Femur (tissue), 1 donor: ENCODE measurements at places on chromosomes 7 and 10.

- no peak for DNase-seq
Measured at GRCh38 chr10:121133901-121134300, 282.7 kb downstream of the WDR11 start.

DNA sequence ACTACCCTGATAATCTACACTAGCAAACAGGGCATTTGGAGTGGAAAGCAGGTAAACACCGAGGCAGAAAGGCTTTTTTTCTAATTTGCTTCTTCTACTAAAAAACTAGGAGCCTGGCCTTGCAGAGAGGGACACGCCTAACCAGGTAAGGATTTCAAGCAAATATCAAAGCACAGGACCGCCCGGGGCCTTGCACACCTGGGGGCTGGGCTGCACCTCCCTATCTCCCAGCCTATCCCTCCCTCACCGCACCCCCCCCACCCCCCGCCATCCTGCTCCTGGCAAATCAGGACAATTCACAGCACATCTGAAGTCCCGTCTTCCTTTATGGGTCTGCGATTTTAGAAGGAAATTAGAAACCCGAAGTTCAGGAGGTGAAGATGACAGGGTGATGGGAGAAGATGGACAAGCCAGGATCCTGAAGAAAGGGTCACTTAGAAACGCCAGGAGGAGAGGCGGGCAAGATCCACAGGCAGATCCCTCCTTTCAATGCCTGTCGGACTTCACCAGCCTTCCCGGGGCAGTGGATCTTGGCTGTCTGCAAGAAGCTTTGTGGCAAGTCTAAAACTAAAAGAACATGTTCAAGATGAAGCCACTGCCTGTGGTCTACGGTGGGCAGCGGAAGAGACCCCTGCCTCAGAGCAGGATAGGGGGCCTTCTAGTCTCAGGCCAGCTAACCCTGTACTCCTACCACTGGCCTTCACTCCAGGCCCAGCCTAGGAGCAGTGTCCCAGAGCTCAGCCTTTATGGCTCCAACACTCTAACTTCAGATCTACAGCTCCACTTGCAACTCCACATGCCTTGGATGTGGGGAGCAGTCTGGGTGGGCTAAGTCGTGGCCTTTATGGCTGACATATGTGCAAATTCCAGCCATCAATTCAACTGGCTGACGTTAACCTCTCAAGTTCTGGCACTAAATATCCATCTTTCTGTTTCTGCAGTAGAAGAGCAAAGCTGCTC lies 43.9 kb downstream of the TNS3 start:
- peak; percentile 70 for DNase-seq

DNA sequence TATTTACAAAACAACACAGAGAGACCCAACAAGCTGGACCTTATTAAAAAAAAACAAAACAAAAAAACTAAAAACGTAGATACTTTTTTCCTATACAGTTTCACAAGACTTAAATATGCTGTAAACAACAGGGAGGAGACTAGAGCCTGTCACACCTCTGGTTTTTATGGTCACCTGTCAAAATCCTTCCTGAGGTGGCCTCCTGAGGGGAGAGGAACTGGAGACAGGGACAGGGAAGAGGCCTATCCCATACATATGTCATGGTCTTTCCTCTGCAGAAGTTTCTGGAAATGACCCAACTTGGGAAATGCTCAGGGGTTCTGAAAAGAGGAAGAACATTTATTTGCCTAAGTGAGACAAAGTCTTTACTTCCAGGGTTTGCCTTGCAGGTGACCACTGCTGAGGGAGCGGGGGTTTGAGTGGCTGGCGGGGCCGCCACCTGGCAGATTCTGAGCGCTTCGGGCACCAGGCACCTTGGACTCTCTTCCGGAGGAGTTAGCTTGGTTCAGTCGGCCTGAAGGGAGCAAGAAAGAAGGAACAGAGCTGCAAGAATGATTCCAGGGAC lies 18.3 kb downstream of the CPA1 start:
- no peak for DNase-seq

GRCh38 chr10:71278691-71279588 lies 40.1 kb upstream of the SLC29A3 start:
- no peak for DNase-seq

- peak; percentile 5 for DNase-seq
Measured at GRCh38 chr10:554182-554848, 135.2 kb downstream of the DIP2C start.

DNA sequence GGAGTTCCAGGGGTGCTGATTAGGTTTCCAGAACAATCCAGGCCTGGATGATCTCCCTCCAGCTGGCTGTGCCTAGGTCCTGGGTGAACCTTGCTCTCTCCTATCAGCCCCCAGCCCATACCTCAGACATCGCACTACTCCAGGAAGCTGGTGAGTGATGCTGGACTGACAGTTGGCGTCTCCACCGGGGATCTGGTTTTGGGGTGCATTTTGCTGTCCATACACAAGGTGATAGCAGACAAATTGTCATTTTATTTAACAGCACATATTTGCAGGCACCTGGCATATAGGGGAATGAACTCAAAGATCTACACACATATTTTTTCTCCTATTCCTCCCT lies 601.2 kb downstream of the LRMDA start:
- no peak for DNase-seq

DNA sequence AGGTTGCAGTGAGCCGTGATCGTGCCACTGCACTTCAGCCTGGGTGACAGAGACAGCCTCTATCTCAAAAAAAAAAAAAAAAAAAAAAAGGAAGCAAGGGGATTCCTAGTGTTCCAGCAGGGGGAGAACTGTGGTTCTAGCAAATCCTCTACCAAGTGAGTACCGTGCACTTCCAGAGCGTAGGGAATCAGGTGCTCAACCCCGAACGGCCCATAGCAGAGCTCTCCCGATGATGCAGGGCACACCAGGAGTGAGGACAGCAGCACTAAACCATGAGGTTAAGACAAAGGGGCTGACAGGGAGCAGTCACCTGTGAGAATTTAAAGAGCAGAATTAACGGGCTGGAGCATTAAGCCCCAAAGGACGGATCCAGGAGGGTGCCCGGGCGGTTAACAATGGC lies 173.6 kb downstream of the PTPRN2 start:
- no peak for DNase-seq

- DNase-seq = no peak
Measured at GRCh38 chr10:59434463-59435321, 72.3 kb upstream of the FAM13C start.

DNA sequence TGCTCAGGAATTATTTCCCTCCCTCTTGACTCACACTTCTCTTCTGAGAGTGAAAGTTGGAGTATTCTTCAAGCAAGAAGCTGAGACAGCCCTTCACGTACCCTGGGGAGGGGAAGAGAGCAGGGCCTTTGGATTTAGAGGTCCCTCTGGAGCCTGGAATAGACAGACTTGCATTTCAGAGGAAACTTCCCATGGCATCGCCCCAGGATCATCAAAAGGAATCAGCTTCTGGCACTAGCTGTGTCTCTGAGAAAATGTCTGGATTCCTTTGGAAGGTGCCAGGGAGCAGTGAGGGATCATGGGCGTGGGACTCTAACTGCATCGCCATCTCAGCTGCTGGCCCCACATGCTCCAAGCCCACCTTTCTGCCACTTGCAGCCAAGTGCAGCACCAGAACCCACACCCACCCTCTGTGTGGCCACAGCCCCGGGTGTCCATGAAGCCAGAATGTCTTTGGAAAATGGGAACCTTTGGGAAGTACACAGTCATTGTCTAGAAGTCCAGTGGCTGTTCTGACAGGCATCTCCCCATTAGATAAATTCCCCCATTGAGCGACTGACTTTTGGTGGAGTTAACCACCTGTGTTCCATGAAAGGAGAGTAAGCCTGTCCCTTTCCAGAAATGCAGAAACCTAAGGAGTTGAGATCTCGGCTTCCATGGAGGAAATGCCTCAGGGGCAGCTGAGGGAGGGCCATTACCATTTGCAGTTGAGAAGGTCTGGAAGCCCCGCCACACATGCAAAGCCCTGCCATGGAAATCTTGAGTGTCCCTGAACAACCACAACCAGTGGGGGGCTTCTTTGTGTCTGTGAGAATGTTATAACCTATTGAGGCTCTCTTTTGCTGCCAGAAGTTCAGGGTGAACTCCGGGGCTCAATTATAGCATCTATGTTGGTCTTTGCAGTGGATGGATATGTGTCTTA lies 57.8 kb upstream of the GDF10 start:
- DNase-seq = peak; percentile 15

DNA sequence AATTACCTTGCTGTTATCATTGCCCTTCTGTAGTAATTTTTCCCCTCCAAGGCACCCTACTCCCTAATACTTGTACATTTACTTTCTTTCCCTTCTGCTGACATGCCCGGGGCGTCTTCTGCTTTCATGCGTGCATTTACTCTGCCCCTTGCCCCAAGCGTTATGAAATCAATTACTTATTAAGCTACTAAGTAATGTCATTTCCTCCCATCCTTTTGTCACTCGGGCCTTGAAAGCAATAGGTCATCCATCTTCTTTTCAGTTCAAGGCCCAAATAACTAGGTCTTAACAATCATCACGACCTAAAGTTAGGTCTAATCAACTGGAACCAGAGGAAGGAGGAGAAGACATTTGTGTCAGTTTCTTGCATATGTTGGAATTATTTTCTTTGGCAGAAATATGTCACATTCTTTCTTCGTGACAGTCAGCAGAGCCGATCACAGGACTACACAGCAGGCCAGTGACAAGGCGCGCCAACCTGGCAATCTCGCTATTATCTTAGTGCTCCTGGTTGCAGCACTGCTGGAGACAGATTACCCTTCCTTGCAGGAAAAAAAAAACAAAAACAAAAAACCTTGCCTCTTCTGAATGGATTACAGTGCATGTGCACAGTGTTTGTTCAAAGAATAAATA lies 179.2 kb downstream of the RELN start:
- no peak for DNase-seq

DNA sequence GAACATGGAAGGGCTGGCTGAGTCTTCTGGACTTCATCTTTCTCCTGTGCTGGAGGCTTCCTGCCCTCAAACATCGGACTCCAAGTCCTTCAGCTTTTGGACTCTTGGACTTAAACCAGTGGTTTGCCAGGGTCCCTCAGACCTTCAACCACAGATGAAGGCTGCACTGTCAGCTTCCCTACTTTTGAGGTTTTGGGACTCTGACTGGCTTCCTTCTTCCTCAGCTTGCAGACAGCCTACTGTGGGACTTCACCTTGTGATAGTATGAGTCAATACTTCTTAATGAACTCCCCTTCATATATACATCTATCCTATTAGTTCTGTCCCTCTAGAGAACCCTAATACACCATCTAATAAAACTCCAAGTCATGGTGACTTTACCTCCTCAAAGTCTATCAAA lies 4.0 kb upstream of the CLEC5A start:
- no peak for DNase-seq

DNA sequence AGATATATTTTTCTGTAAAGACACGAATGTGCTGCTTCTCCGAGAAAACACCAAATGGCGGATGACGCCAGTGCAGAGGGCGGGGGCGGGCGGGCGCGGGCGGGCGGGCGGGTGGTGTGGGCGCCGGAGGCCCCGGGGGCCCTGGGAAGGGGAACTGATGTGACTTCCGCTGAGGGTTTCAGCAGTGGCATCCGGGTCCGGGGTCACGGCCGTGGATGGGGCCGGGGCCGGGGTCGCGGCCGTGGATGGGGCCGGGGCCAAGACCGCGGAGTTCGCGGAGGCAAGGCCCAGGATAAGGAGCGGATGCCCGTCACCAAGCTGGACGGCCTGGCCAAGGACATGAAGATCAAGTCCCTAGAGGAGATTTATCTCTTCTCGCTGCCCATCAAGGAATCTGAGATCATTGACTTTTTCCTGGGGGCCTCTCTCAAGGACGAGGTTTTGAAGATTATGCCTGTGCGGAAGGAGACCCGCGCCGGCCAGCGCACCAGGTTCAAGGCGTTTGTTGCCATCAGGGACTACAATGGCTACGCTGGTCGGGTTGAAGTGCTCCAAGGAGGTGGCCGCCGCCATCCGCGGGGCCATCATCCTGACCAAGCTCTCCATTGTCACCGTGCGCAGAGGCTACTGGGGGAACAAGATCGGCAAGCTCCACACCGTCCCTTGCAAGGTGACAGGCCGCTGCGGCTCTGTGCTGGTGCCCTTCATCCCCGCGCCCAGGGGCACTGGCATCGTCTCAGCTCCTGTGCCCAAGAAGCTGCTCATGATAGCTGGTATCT lies 20.3 kb upstream of the IGF2BP3 start:
- peak; percentile 85 for DNase-seq

GRCh38 chr7:31466036-31466435 lies 47.9 kb upstream of the ITPRID1 start:
- no peak for DNase-seq

- DNase-seq = no peak
Measured at GRCh38 chr7:124679586-124680225, 85.9 kb downstream of the GPR37 start.

DNA sequence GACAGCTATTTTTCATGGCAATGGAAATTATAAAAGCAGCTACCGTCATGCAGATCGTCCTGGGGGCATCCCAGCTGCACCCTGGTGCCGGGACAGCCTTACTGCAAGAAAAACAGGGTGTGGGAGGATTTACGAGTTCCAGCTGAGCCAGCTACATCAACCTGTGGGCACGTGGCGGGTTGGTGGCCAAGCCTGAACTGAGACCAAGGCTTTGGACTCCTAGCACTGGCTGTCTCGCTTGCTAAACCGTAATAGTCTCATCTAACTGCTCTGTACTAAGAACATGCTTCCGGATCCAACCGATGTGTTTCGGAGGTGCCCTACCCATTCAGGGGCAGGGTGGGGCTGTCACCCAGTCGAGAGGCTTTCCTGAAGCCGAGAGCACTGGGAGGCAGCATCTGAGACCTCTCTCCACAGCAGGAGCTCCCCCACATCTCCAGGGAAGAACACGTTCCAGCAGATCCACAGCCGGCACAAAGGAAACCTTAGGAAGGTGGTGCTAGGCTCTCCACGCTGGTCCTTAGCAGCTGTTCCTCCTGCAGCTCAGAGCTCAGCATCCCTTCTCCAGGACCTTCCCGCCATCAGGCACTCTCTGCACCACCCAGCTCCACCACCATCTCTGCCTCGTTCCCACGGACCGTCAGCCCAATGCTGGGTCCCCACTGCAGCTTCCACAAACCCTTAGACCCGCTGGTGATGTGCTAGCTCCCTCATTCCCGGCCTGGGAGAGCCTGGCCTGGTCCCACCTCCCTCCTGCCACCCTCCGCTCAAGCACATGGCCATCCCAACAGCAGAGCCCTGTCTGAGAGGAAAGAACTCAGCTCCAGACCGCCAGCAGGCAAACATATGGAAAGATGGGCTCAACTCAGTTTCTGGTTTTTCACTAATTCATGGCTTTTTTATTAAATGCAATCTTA lies 158.5 kb downstream of the PTPRN2 start:
- DNase-seq = no peak

DNA sequence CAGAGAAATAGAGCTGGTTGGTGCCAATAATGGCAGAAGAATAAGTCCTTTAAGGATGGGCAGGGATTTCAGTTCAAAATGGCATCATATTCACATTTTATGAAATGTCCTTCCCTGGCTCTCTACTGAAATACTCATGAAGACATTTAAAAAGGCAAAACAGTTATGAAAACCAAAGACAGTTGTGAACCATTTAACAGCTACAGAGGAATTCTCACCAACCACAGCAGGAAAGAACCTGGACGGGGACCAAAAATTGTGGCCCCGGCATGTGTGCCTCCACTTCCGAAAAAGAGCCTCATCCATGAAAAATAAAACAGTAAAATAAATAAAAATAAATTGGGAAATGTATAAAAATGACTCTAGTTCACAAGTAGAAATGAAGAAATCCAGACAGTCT lies 539.5 kb downstream of the SUGCT start:
- no peak for DNase-seq
